ENCODE measurements at places on chromosomes 16 and 17.

DNA sequence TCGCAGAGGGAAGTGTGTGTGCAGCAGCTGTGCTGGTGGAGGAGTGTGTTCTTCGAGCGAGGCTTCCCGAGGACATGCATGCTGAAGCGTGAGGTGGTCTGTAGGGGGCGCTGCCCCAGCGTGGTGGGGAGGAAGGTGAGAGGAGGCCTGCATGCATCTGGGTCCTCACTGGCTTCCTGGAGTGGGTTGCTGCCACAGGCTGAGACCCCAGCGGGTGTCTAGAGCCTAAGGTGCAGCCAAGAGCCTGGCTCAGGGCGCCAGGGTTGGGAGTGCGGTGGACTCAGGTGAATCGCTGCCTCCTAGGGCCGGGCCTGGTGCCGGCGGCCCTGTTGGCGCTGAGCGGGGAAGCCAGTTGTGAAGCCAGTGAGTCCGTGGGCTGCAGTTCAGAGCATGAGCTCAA lies 7.5 kb upstream of the HSD3B7 start:
- peaks cover 49% of the 10 kb centered on the region for H3K36me3 ChIP-seq
- DNase-seq = no peak
- H3K4me1 ChIP-seq = no peaks in the 10 kb centered on the region

DNA sequence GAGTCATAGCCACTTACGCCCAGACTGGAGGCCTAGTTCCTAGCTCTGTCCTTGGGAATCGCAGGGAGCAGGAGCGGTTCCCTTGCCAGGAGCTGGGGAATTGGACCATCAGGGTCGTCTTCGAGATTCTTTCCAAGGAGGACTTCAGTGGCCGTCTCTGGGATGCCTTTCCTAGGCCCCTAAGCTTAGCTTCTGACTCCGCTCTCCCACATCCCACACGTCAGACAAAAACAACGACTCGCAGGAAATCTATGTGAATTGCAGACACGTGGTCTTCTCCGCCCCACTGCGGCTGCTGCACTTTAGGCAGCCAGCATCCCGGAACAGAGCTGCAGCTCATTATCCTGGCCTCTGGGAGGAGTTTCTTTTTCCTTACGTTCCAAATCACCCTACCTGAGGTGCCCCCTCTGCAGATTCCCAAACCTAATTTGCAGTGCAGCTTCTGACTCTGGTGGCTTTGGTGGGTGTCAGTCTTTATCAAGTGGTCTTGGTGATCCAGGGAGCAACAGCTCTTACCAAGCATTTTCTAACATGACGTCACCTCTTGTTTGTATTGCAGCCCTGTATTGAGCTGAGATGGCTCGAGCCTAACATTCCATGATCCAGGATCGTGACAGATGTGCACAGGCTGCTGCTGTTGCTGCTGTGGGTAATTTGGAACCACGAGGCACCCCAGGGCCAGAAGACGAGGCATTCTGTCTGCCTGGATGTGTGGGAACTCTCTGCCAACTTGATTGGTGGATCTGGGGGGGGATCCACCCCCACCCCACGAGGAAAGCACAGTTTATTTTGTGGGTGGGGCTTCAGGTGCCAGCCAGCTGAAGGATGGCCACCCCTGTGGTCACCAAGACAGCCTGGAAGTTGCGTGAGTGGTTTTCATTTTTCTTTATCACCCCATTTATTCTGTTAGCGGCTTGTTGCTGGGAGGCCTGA lies 1.1 kb downstream of the KATNB1 start:
- H3K4me1 ChIP-seq = peaks cover 17% of the 10 kb centered on the region
- peak overlapping the region; percentile 73 for H3K27ac ChIP-seq
- no peaks in the 10 kb centered on the region for H3K36me3 ChIP-seq
- H3K4me3 ChIP-seq = peak overlapping the region; percentile 95
- DNase-seq = peak; percentile 43

GRCh38 chr16:58421529-58421928 lies 29.3 kb downstream of the GINS3 start:
- DNase-seq = no peak
- no peaks in the 10 kb centered on the region for H3K36me3 ChIP-seq
- H3K4me3 ChIP-seq = no peak overlapping the region
- no peak overlapping the region for H3K27ac ChIP-seq

- no peaks in the 10 kb centered on the region for H3K27me3 ChIP-seq
- no peak for DNase-seq
- H3K36me3 ChIP-seq = no peaks in the 10 kb centered on the region
- H3K4me3 ChIP-seq = peak overlapping the region; percentile 76
Observed at GRCh38 chr16:67028167-67028695, 718 bp upstream of the CBFB start.

GRCh38 chr16:5001986-5002385 lies 31.7 kb downstream of the NAGPA start:
- H3K4me3 ChIP-seq = no peak overlapping the region
- no peaks in the 10 kb centered on the region for H3K36me3 ChIP-seq
- no peaks in the 10 kb centered on the region for H3K27me3 ChIP-seq
- H3K4me1 ChIP-seq = no peaks in the 10 kb centered on the region
- DNase-seq = no peak

DNA sequence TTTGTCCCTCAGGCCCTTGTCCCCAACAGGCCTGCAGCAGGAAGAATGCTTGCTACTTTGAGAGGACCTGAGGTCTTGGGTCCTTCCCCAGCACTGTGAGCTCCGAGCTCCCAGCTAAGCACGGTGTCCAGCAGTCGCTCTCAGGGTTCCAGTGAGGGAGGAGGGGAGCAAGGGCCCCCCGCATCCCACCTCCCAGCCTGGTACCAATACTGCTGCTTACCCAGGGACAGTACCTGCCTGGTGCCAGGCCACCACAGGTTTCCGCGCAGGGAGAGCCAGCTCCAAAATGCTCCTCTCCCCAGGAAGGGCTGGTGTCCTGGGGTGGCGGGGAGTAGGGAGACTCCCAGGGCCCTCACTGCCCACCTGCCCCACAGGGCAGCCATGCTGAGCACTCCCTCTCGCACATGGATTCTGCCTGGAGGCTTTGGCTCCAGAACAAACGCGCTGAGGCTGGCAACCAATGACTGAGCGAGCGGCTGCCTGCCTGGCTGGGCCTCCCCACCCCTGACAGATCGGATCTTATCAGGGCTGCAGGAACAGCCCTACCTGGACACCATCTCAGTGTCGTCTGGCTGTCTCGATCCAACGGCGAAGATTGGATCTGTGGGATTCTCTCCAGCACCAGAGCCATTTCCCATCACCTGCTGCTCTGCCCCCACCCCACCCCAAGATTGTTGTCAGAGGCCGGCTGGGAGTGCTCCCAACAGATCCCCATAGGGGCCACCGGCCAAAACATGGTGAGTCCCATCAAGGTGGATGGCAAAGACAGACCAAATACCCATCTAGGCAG lies 2.4 kb downstream of the DOK4 start:
- no peak overlapping the region for H3K4me3 ChIP-seq
- no peaks in the 10 kb centered on the region for H3K27me3 ChIP-seq
- H3K36me3 ChIP-seq = no peaks in the 10 kb centered on the region
- no peak for DNase-seq
- H3K4me1 ChIP-seq = peaks cover 17% of the 10 kb centered on the region
- no peak overlapping the region for H3K27ac ChIP-seq

Measured in CD4-positive, alpha-beta memory T cell (primary cell).